NB4 (cell line): ENCODE measurements at places on chromosomes 6 and 20.

GRCh38 chr6:164108092-164108491 lies 693.6 kb downstream of the QKI start:
- DNase-seq = no peak

- no peak for DNase-seq
These were observed 38.4 kb downstream of the BMP5 start for GRCh38 chr6:55836945-55837344.

DNA sequence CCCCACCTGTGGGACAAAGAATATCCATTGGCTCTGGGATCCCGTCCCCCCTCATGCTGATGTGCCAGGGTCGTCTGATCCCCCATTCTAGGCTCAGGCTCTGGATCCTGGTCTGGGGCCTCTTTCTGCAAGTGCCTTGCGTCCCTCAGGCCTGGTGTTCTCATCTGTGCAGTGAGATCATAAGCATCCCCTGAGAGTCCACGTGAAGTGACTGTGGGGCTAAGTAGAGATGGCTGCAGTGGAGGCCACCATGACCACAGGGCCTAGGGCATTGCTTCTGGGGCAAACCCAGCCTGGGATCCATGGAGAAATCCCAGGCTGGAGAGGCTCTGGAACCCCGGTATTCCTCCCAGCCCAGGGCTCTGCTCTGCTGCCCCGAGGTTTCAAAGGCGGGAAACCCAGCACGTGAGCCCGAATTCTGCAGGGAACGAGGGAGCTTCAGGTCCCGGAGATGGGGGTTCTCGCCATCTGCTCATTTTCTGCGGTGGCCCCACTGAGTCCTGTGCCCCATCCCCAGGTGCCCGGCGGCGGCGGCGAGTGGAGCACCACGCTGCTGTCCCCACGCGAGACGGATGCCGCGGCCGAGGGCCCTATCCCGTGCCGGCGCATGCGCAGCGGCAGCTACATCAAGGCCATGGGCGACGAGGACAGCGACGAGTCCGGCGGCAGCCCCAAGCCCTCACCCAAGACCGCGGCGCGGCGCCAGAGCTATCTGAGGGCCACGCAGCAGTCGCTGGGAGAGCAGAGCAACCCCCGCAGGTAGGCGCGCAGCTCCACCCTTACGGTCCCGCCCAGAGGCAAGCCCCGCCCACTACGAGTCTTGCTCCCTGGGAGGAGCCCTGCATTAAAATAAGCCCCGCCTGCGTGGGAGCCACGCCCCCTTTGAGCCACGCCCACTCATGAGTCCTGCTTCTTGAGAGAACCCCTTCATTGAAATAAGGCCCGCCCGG lies 105.5 kb upstream of the MYL9 start:
- peak; percentile 43 for DNase-seq

DNA sequence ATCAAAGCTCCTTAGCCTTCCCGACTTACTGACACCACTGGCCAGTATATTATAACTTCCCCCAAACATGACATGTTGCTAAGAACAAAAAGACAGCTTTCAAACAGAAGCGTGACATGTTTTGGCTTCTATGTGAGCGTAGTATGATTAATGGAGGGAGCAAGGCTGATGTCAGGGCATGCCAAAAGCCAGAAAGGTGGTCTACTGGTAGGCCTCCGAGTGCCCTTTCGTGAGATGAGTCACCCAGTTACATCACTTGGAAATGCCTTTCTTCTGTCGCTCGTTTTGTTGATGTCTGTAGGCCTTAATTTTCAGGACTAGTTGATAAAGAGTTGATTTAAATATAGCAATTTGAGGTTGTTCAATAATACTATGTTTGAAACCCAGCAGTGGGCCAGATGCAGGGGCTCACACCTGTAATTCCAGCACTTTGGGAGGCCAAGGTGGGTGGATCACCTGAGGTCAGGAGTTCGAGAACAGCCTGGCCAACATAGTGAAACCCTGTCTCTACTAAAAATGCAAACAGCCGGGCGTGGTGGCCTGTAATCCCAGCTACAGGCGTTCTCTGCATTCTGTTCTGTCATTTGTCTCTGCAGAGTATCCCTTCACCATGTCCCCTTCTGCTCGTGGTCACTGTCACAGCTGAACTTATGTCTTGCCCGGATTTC lies 53.3 kb downstream of the CNKSR3 start:
- DNase-seq = no peak

- DNase-seq = no peak
These were observed 116.1 kb upstream of the CCN2 start for GRCh38 chr6:132067286-132067685.

- no peak for DNase-seq
These were observed 142.2 kb upstream of the AFDN start for GRCh38 chr6:167684276-167685104.

- no peak for DNase-seq
These were observed 467.3 kb downstream of the C6orf118 start for GRCh38 chr6:164842085-164842484.

DNA sequence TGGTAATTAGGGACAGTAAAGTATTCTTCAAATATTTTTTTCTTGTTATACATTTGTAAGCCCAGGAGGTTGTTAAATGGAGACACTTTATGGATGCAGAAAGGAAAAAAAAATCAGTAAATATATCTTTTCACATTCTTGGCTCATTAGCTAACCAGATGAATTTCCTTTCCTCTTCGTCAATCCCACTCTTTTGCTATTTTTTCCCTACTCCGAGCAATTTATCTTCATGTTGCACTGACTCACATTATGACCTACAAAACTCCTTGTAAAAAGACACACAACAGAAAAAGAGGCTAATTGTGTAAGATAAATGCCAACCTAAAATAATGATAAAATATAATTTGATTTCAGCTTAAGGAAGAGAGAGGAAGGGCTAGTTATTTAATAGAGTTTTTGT lies 472.9 kb upstream of the ZNF337 start:
- DNase-seq = no peak

GRCh38 chr6:155443168-155443567 lies 12.5 kb downstream of the NOX3 start:
- no peak for DNase-seq

DNA sequence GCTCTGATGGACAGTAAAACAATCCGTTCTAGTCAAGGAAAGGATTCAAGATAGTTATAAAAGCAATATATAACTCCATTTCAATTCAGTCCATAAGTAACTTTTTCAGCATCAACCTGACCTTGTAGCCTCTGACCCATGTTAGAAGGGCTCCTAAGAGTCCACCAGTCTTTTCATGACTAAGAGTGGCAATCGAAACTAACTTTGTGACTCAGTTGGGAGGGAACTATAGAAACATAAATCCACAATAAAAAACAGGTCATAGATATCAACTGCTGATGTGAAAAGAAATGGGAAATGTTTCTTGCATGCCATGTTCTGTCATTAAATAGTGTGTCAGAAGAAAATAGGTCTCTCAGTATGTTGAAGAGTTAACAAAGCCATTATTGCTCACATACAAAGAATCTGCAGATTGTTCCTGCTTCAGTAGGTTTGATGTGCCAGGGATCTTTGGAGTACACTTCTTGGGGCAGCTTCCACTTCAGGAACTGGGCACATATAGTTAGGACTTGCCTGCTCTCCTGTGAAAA lies 16.2 kb upstream of the RBL1 start:
- DNase-seq = no peak

- peak; percentile 72 for DNase-seq
These were observed 5.1 kb downstream of the HLA-DMA start for GRCh38 chr6:32947552-32948465.

DNA sequence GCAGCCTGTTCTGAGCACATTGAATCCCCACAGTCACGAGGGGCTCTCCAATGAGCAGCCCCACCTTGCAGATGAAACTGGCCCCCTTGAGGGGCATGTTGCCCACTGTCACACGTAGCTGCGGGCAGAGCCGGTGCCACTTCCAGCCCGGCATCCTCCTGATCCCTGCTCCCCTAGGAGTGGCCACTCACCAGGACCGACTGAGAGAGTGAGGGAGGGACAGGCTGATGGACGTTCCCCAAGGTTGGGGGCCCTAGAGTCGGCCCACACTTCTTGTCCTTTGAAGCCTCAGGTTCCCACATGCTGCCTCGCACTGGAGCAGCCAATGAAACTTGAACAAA lies 10.5 kb downstream of the ENTPD6 start:
- DNase-seq = no peak

DNA sequence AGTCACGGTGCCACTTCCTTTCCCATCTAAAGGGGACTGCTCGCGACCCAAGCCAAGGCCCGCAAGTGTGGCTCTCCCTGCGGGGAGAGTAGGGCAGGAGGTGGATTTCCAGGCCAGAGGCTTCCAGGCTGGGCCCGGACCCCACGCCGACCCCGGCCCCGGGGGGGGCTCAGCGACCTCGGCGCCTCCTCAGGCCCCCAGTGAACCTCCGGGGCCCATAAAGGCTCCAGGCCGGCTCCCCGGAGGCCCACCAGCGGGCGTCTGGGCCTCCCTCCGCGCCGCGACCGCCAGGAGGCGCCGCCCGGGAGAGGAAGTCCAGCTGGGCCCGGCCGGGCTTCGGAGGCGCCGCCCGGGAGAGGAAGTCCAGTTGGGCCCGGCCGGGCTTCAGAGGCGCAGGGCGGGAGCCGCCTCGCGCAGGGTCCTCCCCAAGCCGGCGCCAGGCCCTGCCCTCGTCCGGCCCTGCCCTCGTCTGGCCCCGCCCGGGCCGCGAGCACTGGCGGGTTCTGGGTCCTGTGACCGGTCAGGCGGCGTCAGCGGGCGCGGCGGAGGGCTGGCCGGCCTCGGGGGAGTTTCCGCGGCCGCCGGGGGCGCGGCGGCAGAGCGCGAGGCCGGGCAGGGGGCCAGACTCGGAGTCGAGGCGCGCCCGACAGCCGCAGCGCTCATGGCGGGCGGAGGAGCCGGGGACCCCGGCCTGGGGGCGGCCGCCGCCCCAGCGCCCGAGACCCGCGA lies at the start of gene RAB32:
RAB32 (plus strand) TSS at position 623 of the 729 bp plus-strand sequence; CDS start at position 662, 39 bp downstream.
- DNase-seq = peak; percentile 94

- no peak for DNase-seq
These were observed 48.1 kb downstream of the EBF4 start for GRCh38 chr20:2740702-2741101.

DNA sequence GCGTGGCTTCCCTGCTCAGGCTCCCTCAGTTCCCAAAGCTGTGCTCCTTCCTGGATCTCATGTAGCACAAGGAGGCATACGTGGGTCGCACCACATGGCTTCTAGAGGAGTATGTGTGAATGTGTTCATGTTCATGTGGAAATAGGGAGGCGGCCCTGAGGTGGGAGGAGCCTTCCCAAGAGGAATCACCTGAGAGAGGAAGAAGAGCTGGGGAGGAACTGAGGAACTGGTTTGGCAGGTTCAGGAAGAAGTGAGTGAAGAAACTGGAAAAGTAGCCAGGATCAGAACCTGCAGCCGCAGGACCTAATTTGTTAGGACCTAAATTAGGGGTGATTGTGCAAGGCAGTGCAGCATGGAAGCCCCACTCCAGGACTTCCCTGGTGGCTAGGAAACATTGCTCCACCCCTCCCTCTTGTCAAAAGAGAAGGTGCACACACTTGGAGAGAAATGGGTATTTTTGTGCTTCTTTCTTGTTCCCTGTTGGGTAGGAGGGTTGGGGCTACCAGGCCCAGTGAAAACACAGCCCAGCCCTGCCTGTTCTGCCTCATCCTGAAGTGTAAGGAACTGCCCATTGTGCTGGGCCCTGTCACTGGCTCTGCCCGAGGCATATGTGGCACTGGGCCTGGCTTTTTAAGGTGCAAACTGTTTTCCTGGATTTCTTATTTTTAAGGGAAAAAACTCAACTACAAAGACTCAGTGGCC lies 20.7 kb downstream of the SYNJ2 start:
- DNase-seq = no peak

GRCh38 chr6:25251426-25251825 lies 27.7 kb upstream of the CARMIL1 start:
- DNase-seq = no peak

DNA sequence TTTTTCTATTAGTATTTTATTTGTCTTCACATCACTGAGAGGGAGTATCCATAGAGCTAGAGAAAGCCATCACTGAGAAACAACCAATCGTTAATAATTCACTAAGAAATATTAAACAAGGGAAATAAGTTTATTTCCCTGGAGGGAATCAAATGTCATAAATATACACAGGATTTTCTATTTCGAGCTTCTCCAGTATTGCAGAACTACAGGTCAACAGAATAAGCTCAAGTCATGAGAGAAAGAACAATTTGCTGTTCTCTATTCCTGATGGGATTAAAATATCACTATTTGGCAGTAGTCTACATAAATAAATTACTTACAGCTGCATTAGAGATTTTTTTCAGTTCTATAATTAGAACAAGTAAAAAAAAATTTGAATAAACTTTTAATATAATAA lies 2.2 kb upstream of the FAM162B start:
- no peak for DNase-seq

DNA sequence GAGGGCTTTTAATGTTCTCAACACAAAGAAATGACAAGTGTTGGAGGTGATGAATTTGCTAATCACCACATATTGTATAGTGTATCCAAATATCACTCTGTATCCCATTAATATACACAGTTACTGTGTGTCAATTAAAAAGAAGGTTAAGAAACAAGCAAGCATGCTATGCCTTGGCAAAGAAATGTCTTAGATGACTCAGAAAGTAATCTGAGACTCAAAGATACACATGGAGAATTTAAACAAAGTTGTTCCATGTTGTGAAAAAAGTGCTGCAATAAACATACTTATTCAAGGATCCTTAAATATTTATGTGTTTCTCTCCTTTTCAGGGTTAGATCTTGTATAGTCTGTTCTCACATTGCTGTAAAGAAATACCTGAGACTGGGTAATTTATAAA lies 300.9 kb downstream of the DHX35 start:
- DNase-seq = no peak

GRCh38 chr6:141484711-141485110 lies 648.0 kb upstream of the GJE1 start:
- DNase-seq = peak; percentile 90

DNA sequence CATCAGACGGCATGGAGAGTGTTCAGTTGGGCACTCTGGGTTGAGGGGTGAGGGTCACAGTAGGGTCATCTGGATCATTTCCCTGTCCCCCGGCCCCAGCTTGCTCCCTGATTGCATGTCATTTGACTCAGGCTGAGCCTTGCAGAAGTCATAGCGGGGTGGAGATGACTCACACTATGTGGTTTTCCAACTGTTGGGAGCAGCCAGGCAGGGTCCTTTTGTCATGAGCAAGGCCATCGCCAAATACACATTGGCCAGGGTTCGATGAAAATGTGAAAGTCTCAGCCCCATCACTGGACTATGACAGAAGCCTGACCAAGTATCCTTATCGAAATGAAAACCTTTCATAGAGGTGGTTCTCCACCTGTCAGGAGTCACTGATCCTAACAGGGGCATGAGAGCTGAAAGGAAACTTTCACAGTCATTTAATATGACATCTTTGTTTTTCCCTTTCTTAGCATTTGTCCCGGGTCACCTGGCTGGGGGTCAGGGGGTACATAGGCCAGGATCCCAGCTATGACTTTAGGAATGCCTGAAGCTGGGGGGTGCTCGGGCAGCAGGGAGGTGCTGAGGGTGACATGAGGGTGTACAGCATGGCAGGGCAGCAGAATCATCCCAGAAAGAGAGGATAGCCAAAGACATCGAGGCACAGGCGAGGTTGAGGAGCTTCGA lies 70.2 kb upstream of the CD93 start:
- DNase-seq = peak; percentile 97
